GM12892 (cell line): ENCODE measurements at places on chromosomes 2 and 18.

DNA sequence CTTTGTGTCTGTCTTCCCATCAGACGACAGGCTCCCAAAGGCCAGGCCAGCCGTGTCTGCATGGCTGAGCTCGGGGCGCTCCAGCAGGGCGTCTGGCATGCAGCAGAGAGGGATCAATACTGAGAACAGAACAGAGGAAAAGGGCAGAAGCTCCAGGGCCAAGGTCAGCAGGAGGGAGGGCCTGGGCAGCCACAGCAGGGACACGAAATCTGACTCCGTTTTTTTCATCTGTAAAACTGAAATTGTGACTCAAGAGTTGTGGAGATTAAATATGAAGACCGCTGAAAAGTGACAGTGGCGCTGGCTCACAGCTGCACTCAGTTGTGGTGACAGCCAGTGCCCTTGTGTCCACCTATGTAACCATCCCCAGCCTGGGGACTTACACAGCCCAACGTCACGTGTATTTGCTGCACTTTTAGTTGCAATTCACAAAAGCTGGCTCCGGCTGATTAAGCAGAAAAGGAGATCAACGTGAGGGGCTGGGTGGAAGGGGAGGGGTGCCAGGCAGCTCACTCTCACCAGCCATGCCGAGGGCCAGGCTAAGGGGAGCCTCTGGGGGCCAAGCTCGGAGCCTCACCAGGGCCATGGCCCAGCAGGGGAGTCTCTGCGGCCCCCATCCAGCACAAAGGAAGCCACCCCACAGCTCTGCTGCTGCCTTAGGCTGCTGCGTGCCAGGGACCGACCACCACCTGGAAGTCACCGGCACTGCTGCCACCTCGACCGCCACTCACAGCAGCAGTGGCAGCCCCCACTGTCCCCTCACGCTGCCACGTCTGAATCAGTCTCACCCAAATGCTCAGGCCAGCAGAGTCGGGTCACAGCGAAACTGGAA, 74.7 kb downstream of the EIPR1 start:
- DNase-seq = no peak

DNA sequence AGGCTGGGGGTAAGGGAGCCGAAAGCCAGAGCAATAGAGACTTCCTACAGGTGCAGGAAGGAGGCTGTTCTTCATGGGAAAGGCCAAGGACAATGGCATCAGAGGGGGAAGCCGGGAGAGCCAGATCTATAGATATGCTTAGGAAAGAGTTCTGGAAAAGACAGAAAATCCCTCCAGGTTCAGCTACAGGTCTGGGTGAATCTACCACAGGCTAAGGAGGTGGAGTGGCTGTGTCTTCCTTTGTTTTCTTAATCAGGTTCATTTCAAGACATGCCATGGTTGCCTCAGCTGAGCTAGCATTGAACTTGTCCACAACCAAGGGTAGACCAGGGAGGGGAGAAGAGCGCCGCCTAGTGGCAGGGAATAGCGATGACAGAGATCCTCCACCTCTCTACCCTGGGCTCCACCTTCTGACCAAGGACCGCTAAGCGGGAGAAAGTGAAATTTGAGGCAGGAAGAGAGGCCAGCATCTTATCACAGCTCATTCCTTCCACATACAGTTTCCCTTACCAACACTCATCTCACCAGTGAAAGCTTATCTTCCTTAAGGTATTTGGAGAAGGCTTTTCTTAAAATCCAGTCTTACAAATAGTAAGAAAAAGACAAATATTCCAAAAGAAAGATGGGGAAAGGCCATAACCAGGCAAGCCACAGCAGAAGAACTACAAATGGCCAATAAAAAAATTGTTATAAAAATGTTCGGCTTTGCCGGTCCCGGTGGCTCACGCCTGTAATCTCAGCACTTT, 74.2 kb downstream of the VIT start:
- peak; percentile 37 for DNase-seq

- no peak for DNase-seq
These were observed 31.8 kb downstream of the RNU4ATAC start for GRCh38 chr2:121562269-121563176.

GRCh38 chr2:229153267-229153666, 117.8 kb downstream of the PID1 start:
- DNase-seq = no peak

GRCh38 chr2:219230059-219230540, 494 bp downstream of the ANKZF1 start:
- DNase-seq = no peak

- peak; percentile 35 for DNase-seq
These were observed 564 bp downstream of the LPIN2 start for GRCh38 chr18:3012136-3013023.

DNA sequence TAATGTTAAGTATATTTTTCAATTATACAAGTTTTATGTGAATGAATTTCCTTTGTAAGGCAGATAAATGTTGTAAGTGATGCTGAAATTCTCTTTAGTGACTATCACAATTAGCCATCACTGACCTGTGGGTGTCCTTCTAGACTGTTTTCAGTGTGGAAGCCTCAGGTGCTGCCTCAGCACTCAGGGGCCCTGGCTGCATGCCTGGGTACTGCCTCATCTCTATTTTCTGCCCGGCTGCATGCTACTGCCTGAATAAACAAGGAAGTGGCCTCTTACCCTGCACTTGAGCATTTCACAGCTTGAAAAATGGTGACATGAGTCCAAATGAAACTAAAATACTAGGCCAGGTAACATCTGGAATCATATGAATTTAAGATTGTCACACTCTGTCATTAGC, 787.6 kb upstream of the SALL3 start:
- DNase-seq = no peak
